Fibroblast of skin of abdomen (primary cell): ENCODE measurements at places on chromosomes 6 and 20.

DNA sequence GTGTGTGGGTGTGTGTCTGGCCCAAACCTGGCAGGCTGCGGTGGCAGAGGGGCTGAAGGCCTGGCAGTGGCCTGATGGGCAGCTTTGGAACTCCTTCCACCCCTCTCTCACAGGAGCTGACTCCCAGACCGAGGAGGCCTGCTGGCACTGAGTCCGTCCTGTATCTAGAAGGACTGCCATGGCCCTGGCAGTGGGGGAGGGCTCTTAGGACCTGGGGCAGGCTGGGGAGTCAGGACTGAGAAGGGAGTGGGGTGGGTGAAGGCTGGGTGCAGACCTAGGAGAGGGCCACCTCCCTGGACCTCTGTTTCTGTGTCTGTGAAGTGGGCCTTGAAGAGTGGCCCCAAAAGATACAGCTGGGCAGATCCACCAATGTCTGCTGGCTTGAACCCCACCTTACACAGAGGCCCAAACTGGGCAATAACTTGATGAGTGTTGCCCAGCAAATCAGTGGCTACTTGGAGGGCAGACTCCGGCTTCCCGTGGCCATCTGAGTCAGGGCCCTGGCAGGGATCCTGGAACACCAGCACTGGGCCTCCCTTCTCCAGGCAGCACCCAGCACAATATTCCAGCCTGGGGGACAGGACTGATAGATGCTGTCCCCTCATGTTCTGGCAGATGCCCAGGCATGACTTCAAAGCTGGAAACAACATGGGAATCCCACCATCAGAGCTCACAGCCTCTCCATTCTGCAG, 46.7 kb upstream of the BLCAP start:
- no peak for DNase-seq

DNA sequence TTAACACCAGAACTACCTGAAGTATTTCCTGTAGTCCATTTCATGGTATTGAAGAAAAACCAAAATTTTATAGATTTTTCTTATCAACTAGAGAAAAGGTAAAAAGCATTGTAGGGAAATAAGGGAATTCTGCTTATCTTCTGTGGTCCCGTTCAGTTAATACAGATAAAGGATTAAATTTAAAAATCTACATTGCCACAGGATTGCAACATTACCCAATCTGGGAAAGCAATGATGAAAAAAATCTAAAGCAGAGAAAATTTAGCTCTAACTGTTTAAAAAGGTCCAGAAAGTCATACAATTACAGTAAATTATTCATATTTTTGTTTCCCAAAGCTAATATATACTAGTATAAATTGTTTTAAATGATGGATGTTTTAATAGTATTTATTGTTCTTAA, 18.0 kb downstream of the POLH start:
- no peak for DNase-seq

DNA sequence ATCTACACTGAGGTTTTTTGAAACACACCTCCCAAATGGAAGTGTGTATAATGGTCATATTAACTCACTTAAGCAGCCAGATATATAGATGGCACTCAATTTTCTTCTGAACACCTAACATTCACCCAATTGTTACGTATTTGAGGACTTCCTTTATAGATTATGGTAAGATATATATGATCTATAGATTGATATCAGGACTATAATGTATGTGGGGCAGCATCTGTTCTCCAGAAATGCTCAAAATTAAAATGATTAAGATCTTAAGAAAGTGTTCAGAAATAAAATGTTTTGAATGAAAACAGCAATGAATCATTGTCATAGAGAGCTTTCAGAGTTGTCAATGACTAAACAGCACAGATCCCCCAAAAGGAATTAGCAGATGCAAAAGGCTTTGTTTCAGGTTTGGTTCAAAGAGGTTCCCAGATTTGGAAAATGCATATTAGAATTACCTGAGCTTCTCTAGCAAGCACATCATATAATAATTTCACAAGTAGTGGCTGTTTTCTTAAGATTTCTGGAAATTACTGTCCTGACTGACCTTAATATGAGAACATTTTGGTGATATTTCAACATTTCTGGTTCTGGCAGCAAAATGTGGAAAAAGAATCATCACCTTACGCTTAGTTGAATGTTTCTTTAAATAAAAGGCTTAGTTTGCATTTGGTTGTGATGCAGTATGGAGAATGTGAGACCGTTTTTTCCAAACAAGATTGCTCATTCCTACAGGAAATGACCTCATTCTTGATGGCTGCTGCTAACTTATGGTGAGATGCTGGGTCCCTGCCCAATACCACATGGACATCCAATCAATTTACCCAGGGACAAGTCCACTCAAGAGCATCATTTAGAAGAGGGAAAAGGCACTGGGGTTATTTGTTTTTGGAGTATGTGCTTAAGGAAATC, 31.5 kb downstream of the TRAF3IP2 start:
- peak; percentile 90 for DNase-seq

GRCh38 chr6:88914180-88914579, 49.2 kb downstream of the RNGTT start:
- DNase-seq: peak; percentile 31

GRCh38 chr20:63498960-63499337, at the start of gene EEF1A2:
EEF1A2 (minus strand) TSS chr20:63499083; CDS start chr20:63497763, 1,320 bp downstream.
- DNase-seq: no peak

GRCh38 chr20:8421981-8422380, 289.9 kb downstream of the PLCB1 start:
- peak; percentile 49 for DNase-seq

DNA sequence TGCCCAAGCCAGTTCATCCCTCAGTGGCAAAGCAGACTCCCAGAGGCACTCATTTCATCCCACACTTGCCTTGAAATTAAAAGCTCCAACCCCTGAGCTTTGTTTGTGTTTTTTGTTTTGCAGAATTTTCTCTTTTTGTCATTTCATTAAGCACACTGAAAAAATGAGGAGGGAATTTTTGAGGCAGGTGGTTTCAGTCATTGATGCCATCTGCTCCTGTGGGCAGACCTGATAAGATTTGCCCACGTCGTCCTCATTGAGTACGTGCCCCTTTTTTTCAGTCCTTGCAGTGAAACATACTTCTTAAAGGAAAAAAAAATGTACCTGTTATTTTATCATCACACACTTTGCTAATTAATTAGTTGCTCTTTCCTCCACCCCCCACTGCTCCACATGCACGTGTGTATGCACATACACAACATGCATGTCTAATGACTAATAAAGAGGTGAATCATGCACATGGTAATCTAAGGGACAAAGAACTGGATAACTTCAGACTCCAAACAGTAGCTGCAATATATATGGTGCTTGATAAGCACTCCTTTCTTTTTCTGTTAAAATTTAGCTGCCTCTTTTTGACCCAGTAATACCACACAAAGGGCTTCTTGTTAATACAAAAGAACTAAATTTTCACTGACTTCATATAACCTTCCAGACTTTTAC, 102.1 kb upstream of the TMEM181 start:
- DNase-seq: peak; percentile 50

DNA sequence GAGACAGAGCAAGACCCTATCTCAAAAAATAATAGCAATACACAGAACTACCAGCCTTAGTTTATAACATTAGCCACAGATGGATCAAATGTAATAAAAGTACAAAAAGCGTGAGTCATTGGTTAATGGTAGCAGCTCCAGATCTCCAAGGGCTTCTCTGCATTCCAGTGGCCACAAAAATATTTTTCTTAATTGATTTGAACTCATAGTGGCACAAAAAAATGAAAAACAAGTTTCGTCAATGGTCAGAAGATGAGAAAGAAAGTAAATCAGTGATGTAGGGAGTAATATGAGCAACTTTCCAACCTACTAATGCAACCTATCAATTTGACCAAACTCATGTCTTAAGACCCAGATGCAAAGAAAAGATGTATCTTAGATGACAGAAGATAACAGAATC, 79.6 kb downstream of the CEP57L1 start:
- peak; percentile 79 for DNase-seq

DNA sequence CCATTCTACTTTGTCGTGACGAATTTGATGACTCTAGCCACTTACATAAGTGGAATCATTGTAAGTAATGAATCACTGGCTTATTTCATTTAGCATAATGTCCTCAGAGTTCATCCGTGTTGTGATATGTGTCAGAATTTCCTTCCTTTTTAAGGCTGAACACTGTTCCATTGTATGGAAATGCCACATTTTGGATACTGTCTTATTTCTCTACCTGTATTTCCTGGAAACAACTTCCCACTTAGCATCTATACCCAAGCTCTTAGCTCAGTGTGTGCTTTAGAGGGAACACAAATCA, 28.8 kb upstream of the GGTLC1 start:
- DNase-seq: no peak

DNA sequence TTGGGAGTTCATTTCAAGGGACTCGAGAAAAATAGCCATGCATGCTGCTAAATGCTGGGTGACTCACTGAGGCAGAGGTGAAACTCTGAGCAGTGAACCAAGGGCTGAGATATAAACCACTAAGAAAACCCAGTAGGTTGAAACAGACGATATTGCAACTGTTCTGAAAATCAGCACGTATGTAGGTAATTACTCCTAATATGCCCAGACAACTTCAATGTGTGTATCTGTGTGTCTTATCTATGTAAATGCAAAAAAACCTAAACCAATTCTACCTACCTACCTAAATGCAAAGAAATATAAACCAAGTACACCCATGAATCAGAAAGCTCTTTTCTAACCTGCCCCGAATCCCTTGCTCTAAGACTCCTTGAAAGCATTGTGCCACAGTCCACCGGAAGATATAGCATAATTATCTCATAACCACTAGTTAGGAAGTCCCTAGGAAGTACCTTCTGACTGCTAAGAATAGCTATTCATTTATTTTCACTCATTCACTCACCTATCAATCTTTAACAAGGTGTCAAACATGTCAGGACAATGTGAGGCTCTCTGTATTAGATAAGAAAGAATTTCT, 458.7 kb upstream of the RUNX2 start:
- no peak for DNase-seq

DNA sequence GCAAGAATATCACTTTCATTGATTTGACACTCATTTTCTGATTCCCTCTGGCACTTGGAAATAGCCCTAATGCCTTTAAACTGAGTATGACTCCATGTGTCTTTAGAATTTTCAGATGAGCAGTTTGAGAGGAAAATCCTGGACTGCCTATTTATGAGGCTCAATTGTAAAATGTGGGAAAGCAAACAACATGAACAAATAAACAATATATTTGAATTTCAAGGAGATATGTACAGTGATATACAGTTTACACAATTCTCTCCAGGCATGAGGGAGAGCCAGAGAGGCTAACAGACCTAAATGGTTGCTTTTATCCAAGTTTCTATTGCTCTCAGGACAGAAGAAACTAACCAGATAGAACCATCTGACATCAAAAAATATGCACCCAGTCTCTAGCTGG, 748.2 kb upstream of the NRSN1 start:
- no peak for DNase-seq

- peak; percentile 51 for DNase-seq
These were observed 29.2 kb downstream of the C6orf58 start for GRCh38 chr6:127606131-127606562.

DNA sequence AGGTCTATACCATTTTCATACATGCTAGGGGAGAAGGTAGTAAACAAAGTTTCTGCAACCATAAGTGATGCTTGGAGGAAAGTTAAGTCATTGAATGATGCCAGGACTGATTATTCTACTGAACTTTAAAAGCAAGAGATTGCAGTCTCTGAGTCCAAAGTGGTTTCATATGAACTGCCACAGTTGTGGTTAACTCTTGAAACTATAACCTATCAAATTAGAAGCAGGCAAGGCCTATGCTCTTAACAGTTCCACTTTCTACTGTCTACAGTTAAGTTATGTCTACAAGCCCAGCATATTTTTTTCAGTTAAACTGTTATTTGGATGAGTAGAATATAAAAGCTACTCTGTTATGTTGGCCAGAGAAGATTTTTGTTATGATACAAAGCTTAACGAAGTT, 326.5 kb upstream of the RUNX2 start:
- DNase-seq: no peak

GRCh38 chr6:37174515-37175331, 4.8 kb downstream of the PIM1 start:
- no peak for DNase-seq

DNA sequence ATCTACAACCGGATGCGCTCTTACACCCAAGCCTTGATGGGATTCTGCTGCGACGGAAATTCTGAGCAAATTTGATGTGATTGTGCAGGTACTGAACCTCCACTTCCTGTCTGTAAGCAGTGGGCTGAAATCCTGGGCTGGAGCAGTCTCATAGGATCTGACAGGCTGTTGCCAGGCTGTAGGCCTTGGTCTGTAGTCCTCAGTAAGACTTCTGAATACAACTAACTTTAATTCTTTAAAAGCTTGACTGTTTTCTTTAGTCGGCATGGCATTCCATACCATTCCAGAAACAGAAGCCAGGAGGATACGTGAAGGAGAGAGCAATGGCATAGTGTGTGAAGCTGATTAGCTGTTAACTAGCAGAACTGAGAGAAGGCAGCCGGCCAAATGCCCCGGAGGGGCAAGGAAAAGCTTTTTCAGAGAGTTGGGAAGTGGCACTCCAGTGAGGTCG, 68.3 kb downstream of the ADTRP start:
- no peak for DNase-seq

GRCh38 chr6:3825331-3825831, 23.8 kb upstream of the FAM50B start:
- peak; percentile 43 for DNase-seq

DNA sequence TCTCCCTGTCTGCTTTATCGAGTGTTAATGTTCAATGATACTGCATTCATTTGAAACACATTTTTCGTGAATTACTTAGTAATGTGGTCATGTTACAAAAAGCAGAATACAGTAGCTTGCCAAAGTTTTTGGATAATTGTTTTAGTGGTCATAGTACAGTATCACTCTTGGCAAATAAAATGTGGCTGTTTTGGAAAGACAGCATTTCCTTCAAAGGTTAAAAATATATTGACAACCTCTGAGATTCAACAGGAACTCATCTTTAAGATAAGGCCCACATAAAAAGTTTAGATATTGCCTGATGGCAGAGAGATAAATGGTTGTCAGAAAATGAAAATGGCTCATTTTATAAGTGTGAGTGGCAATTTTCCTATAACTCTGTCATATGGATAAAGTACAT, 297.7 kb upstream of the MAN1A1 start:
- peak; percentile 62 for DNase-seq

- DNase-seq: peak; percentile 89
These were observed 11.0 kb downstream of the TSPYL1 start for GRCh38 chr6:116268589-116269293.

- no peak for DNase-seq
These were observed 293.4 kb downstream of the TBC1D32 start for GRCh38 chr6:121040831-121041230.

DNA sequence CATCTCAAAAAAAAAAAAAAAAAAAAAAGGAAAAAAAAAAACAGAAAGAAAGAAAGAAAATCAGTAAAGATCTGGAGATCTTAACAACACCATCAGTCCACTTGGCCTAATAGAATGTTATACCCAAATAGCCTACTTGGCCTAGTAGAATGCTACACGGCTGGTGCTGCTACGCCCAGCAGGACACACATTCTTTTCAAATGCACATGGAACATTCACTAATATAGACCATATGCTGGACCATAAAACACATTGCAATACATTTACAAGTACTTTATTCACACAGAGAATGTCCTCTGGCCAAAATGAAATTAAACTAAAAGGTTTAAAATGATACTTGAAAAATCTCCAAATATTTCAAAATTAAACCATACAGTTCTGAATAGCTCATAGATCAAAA, 80.0 kb upstream of the TNFAIP3 start:
- peak; percentile 72 for DNase-seq
